BE2C (cell line): ENCODE measurements at places on chromosomes 4 and X.
A peak's percentile ranks its signal among the peaks of the same experiment; 100 is the strongest.

- DNase-seq: no peak
Measured at GRCh38 chr4:83542225-83542624, 6.3 kb downstream of the GPAT3 start.

DNA sequence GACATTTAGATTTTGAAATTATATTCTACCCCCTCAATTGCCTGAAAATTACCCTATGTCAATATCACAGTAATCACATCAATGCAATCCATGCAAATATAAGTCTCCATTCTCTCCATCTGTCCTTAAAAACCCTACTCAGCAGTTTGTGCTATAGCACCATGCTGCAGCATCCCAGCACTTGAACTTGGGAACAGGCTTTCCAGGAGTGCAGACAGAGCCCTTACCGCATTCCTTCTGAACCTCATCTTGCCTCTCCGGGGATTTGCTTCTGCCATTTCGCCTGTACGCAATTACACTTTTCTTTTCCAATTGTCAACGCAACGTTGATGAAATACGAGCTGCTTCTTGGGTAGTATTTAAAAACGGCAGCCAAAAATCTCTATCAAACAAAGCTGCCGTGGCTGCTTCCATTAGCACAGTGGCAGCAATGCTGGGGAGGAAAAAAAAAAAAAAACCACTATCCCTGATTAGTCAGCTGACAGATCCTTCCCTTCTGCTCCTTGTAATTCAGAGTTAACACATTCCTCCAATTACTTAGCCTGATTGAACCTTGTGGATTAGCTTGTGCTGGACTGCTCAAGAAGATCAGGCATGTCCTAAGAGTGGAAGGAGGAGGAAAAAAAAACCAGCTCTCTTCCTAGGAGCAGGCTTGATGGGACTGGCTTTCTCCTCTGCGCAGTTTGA lies 65.6 kb downstream of the MCF2 start:
- DNase-seq: no peak

DNA sequence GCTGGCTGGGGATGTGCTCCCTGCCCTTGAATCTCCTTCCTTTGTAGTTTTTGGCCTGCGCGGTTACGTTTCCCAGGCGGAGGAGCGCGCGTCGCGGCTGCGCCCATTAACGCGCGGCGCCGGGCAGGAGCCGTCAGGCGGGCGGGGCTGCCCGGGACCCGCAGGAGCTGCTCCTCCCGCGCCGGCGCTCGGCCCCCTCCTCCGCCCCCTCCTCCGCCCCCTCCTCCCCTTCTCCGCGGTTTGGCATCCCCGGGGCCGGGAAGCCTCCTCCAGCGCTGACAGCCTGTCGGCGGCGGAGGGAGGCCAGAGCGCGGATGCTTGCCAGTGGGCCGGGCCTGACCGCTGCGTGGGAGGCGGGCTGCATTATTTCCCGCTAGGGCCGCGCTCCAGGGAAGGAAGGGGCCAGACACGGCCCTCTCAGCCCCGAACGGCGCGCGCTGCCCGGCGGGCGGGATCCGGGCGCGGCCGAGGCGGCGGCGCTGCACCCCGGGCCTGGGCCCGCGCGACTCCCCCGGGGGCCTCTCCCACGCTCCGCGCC lies at the start of gene DCLK2:
DCLK2 (plus strand) TSS at position 405 of the 538 bp plus-strand sequence. CDS start 583 bp downstream, outside the sequence.
- DNase-seq: peak; percentile 86

DNA sequence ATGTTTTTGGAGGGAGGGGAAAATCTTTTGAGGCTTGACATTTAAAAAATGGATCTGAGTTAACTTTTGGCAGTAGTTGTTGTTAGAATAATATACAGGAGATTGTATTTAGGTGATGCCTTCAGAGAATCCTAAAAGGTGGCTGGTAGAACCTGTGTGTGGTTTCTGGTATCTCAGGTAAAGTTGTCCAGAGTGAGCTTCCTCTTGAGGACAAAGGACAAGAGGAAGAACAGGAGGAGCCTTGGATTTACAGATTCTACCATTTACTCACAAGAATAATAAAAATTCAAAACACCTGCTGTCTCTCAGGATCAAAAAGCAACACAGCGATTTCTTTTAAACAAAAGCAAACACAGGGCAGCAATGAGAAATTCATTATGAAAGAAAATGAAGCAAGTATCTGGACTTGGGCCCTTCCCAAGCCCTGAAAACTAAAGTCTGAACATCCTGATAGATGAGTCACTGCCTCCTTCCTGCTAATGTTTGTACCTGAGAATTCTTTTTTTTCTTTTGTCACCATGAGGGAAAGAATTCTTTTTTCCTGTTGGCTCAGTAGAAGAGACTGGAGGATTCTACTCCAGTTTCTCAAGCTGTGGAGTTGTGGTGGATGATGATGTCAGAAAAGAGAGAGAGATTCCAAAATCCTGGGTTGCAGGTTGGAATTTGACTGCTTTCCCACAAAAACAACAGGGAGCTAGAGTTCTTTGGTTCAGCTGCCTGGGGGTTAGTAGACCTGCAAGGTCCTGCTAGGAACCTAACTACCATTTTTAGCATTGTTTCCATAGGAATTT lies 31.5 kb upstream of the RAPGEF2 start:
- no peak for DNase-seq

- peak; percentile 16 for DNase-seq
Measured at GRCh38 chr4:154490583-154491340, 837 bp downstream of the DCHS2 start.

GRCh38 chr4:660401-660800 lies 13.7 kb downstream of the ATP5ME start:
- no peak for DNase-seq

DNA sequence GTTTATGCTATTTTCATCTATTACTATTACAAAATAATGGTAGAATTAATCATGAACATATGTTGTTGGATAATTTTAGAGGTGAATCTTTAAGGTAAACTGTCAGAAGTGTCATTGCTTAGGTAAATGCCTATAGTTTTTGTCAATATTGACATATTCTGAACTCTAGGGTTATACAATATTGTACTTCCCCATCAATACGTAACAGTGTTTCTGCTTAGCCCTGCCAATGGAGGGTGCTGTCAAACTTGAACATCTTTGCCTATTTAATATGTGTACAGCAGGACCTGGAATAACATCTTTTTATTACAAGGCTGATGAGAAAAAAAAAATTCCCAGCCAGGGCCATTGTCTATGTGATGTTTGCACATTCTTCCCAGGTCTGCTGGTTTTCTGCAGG lies 40.8 kb downstream of the ARHGAP24 start:
- no peak for DNase-seq

- no peak for DNase-seq
Measured at GRCh38 chr4:152588869-152589268, 53.0 kb upstream of the FBXW7 start.
